ENCODE measurements at places on chromosomes 2 and 18. TPM values are rescaled to one million over a fixed set of nuclear protein-coding genes. Genes with fewer than 3 reads are reported as not detected.

The C2orf81 gene
- total RNA-seq: 1.6 TPM

DNA sequence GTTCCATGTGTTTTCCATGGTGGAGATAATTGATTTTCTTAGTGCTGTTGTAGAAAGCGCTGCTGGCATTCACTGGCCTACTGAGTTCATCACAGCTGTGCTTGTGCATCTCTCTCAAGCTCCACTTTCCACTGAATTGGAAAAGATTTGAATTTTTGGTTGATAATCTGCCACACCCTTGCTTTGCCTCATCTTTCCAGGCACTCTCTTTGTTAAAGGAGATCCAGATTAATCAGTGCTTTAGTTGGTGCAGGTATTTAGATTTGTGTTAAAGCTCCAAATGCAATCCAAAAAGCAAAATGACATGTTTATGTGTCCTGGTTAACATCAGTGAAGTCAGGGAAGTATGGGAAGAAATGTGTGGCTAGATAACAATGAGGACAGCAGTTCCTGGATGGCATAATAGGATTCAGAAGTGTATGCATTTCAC is 2.7 kb upstream of the COL3A1 start:
- no peak for DNase-seq

DNA sequence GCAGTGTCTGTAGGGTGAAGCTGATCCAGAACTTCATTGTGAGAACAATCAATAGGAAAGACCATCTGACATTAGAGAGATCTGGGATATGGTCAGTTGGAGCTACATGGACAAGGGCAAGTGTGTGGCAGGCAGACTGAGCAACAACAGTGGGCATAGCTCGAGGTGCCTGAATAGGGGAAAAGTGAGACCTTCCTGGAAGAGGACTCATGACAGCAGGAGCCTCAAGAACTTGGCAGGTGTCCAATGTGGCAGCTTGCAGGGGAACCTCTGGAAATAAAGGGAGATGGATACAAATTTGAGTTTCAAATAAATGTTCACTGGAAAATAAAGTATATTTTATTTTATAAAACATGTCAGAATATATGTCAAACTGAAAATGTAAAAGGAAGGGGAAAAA is 117.9 kb downstream of the TANC1 start:
- peak; percentile 54 for DNase-seq

The UXS1 gene
- total RNA-seq: 27.0 TPM

DNA sequence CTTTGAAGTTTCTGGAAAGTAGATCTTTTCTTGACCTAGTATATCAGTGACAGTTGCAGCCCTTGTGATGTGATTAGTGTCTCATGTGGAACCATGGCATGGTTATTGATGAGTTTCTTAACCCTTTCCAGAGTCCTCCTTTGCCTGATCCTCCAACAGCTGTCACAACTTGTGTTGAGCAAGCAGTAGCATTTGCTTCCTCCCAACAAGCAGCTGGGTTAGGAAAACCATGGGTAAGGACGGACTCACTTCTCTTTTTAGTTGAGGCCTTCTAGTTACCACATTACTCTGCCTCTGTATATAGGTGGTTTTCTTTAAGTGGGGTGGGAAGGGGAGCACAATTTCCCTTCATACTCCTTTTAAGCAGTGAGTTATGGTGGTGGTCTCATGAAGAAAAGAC is 96.3 kb downstream of the XRCC5 start:
- DNase-seq: no peak

- no peak for DNase-seq
Observed at GRCh38 chr18:45004546-45005080, 323.9 kb downstream of the SETBP1 start.

The NT5DC4 gene
- not detected for total RNA-seq

The SALL3 gene
- total RNA-seq: 0.68 TPM

The KCNIP3 gene
- 3.4 TPM for total RNA-seq

The DQX1 gene
- not detected for total RNA-seq

DNA sequence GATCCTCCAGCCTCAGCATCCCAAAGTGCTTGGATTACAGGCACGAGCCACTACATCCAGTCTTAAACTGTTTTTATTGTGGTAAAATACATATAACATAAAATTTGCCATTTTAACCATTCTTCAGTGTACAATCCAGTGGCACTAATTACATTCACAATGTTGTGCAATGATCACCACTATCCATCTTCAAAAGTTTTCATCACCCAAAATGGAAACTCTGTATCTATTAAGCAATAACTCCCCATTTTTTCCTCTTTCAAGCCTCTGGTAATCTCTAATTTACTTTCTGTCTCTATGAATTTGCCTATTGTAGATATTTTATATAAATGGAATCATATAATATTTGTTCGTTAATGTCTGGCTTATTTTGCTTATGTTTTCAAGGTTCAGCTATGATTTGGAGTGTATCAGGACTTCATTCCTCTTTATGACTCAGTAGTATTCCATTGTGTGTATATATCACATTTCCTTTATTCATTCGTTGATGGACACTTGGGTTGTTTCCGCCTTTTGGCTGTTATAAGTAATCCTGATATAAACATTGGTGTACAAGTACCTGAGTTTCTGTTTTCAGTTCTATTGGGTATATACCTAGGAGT is 71.8 kb downstream of the GFPT1 start:
- DNase-seq: no peak

The IL37 gene
- not detected for total RNA-seq

- no peak for DNase-seq
Observed at GRCh38 chr2:111007757-111008688, 112.7 kb upstream of the BCL2L11 start.

GRCh38 chr2:21317131-21317530 is 193.4 kb downstream of the TDRD15 start:
- peak; percentile 44 for DNase-seq

The STPG4 gene
- 0.29 TPM for total RNA-seq

DNA sequence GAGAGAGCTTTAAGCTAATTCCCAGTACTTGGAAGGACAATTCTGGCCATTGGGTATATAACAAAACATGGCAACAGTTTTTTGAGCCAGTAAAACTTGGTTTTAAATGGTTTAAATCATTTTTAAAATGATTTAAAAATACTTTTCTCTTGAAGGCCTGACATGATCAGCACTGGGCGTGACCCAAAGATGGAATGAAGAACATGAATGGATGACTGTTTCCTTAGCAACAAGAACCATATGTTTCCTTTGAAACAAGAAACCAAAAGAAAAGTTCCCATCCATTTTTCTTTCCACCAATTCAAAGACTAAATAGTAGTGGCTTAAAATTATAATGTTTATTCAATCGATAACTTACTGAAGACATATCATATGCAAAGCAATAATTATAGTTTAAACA is 348.3 kb upstream of the FIGN start:
- no peak for DNase-seq

DNA sequence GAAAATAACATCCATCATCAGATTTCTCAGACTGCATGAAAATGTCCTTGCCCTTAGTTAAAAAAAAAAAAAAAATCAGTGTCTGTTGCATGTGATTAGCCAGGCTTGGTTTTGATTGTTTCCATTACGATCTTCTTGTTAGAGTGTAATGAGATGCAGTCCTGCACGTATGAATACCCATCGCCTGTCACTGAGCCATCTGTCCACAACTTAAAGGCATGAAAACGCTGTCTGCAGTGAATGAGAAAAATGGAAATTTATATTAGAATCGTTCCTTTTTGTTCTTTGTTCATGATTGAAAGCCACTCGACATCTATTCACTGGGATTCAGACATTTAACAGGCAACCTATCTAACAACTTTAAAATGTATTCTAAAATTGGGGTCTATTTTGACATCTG is 521.7 kb upstream of the SPHKAP start:
- DNase-seq: no peak

- no peak for DNase-seq
Observed at GRCh38 chr2:134208825-134209224, 45.0 kb upstream of the MGAT5 start.

DNA sequence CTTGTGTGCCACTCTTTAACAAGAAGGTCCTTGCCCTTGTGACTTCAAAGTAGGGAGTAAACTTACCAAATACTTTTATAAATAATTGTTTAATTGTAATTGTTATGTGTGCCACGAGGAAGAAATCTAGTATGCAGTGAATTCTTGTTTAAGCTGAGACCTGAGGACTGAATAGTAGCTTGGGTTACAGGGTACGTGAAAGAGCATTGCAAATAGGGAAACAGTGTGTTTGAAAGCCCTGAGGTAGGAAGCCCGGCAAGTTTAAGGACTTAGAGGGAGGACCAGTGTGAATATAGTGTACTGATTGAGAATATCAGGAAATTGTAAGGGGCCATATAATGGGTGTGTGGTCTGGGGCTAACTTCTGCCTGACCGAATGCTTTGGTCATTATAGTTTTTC is 26.2 kb downstream of the PHLPP1 start:
- DNase-seq: no peak

GRCh38 chr18:80033181-80034067 is 810 bp upstream of the RBFA start:
- no peak for DNase-seq

GRCh38 chr2:182716650-182716979 is 558 bp downstream of the DNAJC10 start:
- DNase-seq: no peak

DNA sequence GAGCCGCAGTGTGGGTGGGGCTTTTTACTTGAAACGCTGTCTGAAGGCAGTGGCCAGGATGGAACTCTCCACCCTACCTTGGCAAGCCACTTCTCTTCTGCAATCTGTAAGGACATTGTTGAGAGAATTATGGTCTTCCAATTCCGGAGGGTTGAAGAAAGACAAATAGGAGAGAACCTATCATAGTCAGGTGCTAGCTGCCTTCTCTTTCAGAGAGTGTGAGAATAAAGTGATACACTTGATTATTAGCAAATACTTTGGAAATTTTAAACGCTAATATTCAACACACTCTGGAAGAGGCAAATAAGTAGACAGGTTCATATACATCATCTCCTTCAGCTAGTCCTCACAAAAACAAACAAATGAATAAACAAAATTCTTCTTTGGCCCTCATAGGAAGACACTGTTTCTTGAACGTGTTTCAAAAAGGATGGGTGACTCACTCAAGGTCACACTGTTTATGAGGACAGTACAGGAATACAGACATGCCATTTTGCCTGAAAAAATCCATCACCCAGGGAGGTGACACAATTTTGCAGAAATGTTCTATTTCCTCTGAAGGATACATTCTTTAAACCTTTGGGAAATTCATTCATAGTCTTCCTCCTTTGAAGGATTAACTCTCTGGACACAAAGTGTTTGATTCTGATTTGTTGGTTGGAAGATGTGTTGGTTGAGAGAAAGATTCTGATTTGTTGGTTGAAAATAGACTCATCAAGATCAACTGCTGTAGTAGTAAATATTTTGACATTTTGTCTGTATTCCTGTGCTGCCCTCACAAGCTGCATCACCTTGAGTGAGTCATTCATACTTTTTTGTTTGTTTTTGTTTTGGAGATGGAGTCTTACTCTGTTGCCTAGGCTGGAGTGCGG is 2.2 kb upstream of the IL1RN start:
- no peak for DNase-seq

GRCh38 chr18:22667616-22668422 is 250.1 kb upstream of the CTAGE1 start:
- no peak for DNase-seq

- DNase-seq: no peak
Observed at GRCh38 chr2:69911985-69912563, 2.8 kb upstream of the MXD1 start.

The HIBCH gene
- 36.8 TPM for total RNA-seq

GRCh38 chr2:239321596-239322415 is 79.0 kb downstream of the HDAC4 start:
- no peak for DNase-seq
